ENCODE measurements at places on chromosomes 7 and 10.
A peak's percentile ranks its signal among the peaks of the same experiment; 100 is the strongest.

GRCh38 chr10:91521439-91521838 is 111.3 kb downstream of the HECTD2 start:
- DNase-seq: no peak

GRCh38 chr7:46949270-46949931 is 632.5 kb downstream of the TNS3 start:
- no peak for DNase-seq

- DNase-seq: no peak
Measured at GRCh38 chr10:132306343-132306685, 1.4 kb downstream of the STK32C start.

- DNase-seq: no peak
Measured at GRCh38 chr7:129188892-129189660, 643 bp downstream of the SMO start.

GRCh38 chr10:59465088-59465487 is 102.7 kb upstream of the FAM13C start:
- DNase-seq: no peak

DNA sequence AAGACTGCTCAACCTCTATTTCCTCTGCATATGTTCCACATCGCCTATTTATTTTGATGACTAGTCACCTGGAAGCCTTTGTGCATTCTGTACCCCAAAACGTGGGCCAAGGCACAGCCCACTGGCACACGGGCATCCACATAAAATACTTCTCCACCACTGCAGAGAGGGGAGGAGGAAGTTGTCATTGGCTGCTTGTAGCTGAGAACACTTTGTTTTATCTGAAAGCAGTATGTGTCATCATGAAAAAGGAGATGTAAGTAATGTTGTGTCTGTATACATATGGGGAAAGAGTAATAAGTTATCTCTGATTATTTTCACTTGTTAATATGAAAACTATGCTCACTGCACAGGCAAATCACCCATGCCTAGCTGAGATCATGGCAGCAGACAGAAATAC is 48.2 kb upstream of the AMPH start:
- no peak for DNase-seq

DNA sequence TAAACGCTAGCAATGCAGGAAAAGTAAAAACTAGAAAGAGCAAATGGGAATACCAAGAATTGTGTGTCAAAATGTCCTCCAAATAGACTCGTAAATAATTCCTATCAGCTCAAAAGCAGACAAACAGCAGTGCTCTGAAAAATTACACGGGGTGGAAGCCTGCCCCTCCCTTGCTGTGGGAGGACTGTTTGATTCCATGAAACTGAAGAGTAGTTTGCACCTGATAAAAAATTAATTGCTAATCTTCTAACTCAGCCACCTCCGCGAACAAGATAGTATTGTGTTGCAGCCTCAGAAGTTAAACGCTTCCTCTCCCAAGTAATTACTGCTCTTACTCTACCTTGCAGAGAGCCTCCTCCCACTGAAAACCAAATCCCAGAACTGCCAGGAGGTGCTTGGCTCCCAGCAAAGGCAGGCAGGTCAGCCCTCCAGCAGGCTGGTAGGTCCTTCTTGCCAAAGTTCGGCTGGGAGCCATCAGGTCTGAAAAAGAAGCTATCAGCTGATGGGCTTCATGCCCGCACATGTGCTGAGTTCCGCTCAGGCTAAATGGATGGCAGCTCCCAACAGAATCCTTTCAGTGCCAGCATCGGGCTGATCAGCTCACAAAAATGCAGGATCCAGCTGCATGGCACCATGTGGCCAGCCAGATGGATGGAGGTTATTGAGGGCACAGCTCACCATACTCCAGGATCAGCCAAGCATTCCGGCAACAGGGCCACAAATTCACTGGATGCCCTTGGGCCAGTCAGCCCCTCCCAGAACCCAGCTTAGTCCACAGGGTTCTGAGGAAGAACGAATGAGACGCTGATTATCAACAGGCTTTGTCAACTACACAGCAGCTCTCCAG is 37.1 kb downstream of the MAD1L1 start:
- no peak for DNase-seq

GRCh38 chr10:30384701-30385201 is 35.7 kb upstream of the MTPAP start:
- DNase-seq: no peak

DNA sequence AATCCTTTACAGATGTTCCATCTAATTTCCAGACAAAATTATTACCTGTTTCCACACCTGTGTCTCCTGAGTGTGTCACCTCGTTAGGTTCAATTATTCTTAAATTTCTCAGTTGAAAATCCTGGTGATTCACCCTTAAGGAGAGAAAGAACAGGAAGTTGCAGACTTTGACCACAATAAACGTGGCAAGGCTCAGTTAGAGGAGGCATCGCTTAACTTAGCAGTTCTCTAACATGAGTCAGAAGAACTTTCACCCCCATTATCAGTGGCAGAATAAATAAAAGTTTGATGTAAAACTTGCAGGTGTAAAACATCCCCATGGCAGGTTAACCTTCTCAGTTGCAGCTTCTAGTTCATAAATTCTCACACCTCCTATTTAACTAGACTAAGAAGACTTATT is 8.3 kb downstream of the XPNPEP1 start:
- peak; percentile 56 for DNase-seq

GRCh38 chr10:114649217-114649903 is 8.7 kb downstream of the ABLIM1 start:
- no peak for DNase-seq

GRCh38 chr10:29554660-29555059 is 80.1 kb downstream of the SVIL start:
- DNase-seq: no peak

DNA sequence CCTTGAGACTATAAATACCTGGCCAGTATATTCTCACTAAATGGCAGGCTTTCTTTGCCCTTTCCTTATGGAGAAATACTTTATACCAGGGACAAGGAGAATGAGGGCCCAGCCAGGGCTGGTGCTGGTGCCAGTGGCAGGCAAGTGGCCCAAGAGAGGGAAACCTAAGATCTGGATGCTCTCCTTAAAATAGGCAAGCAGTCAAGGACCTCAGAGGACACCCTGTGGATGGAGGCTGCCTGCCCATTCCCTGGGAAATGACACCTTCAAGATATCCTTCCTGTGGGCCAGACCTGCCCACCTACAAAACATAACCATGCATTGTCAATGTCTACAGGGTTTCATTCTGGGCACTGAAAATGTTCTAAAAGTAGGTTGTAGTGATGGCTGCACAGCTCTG is 29.1 kb downstream of the POLR3A start:
- no peak for DNase-seq

GRCh38 chr10:47383261-47384147 is 589 bp downstream of the ZNF488 start:
- DNase-seq: no peak

DNA sequence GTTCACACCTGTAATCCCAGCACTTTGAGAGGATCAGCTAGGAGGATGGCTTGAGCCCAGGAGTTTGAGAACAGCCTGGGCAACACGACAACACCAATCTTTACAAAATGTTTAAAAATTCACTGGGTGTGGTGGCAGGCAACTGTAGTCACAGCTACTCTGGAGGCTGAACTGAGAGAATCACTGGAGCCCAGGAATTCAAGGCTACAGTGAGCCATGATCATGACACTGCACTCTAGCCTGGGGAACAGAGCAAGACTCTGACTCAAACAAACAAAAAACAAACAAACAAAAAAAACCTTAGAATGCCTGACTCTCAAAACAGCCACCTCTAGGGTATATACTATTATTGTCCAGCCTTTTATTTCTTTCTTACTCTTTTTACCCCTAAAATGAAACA is 56.5 kb upstream of the PAPSS2 start:
- no peak for DNase-seq
